ENCODE measurements at places on chromosomes 13 and 19.
A peak's percentile ranks its signal among the peaks of the same experiment; 100 is the strongest.

- no peak for DNase-seq
Observed at GRCh38 chr19:37929355-37929923, 22.4 kb downstream of the SIPA1L3 start.

DNA sequence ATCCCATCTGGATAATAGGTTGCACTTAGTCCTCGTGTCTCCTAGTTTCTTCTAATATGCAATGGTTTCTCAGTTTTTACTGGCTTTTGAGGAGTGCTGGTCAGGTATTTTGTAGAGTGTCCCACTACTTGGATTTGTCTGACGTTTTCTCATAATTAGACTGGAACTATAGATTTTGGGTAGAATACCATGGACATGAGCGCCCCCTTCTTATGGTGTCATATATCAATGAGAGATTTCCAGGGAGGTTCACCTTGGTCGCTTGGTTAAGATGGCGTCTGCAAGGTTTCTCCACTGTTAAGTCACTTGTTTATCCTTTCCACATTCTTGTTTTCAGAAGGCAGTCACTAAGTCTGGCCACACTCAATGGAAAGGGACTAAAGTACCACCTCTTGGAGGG lies 6.7 kb downstream of the SOHLH2 start:
- no peak for DNase-seq

DNA sequence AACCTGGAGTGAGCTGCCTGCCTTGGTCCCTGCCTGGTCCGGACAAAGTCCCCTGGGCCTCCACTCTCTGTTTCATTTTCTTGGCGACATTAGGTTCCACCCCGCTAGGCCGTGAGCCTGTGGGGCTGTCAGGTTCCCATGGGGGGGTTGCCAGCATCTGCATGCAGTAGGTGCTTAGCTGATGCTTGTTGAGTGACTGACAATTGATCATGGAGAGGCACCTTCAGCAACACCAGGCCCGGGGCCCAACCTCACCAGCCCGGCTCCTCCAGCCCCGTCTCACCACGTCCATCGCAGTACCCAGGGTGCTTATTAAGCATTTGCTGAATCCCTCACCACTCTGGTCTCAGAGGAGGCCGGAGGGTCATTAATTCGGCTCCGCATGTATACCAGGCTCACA lies 13.4 kb downstream of the MISP start:
- DNase-seq: no peak

- DNase-seq: no peak
Observed at GRCh38 chr13:32938314-32938713, 77.9 kb upstream of the KL start.

- no peak for DNase-seq
Observed at GRCh38 chr19:38047641-38048040, 140.6 kb downstream of the SIPA1L3 start.

DNA sequence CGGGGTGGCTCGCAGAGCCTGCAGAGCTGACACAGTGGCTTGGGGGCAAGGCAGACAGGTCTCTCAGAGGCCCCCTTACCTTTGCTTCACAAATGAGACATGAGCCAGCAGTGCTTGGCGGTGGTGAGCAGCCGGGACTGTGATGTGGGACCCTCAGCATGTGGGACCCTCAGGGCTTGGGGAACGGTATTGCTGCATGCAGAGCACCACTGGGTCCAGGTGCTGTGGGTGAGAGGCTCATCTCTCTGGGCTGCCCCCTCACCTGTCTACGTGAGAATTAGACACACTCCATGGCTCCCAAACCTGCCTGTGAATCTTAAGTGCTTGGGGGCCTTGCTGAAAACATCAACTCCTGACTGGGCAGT lies 106.6 kb downstream of the COL4A2 start:
- no peak for DNase-seq

GRCh38 chr19:12711187-12711586 lies 12.5 kb downstream of the TNPO2 start:
- no peak for DNase-seq

DNA sequence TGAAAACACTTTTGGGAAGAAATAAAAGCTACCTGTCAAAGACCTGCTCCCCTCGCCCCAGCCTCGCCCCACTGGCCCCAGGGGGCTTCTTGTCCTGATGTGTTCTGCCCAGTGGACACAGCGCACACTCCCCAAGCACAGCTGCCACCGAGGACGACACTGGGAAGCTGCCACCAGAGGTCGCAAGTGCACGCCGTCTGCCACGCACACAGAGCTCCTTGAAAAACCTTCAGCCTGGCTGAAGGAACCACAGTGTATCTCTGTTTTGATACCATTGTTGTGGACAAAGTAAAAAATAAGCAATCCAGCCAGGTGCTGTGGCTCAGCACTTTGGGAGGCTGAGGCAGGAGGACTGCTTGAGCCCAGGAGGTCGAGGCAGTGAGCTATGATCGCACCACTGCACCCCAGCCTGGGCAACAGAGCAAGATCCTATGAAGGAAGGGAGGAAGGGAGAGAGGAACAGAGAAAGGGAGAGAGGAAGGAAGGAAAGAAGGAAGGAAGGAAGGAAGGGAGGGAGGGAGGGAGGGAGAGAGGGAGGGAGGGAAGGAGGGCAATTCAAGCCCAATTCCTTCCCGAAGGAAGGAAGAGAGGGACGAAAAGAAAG lies 57.3 kb downstream of the CEBPG start:
- DNase-seq: peak; percentile 41

DNA sequence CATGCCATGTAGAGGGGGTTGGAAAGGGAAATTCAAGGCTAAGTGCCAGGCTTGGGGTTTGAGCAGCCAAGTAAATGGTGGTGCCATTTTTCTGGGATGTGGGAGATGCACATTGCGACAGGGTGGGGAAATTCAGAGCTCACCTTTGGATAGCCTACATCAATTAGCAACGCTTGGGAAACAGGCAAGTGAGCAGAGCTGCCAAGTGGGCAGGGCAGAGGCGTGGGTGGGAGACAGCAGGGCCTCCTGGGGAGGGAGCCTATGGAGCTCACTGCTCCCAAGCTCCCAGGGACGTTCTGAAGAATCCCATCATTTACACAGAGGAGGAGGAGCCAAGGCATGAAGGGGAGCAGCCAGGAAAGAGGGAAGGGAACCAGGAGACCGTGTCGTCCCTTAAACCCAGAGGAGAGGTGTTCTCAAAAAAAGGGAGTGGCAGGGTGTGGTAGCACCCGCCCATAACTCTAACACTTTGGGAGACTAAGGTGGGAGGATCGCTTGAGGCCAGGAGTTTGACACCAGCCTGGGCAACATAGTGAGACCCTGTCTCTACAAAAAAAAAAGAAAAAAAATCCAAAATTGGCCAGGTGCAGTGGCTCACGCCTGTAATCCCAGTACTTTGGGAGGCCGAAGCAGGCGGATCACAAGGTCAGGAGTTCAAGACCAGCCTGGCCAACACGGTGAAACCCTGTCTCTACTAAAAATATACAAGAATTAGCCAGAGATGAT lies 11.5 kb upstream of the CCNE1 start:
- no peak for DNase-seq

DNA sequence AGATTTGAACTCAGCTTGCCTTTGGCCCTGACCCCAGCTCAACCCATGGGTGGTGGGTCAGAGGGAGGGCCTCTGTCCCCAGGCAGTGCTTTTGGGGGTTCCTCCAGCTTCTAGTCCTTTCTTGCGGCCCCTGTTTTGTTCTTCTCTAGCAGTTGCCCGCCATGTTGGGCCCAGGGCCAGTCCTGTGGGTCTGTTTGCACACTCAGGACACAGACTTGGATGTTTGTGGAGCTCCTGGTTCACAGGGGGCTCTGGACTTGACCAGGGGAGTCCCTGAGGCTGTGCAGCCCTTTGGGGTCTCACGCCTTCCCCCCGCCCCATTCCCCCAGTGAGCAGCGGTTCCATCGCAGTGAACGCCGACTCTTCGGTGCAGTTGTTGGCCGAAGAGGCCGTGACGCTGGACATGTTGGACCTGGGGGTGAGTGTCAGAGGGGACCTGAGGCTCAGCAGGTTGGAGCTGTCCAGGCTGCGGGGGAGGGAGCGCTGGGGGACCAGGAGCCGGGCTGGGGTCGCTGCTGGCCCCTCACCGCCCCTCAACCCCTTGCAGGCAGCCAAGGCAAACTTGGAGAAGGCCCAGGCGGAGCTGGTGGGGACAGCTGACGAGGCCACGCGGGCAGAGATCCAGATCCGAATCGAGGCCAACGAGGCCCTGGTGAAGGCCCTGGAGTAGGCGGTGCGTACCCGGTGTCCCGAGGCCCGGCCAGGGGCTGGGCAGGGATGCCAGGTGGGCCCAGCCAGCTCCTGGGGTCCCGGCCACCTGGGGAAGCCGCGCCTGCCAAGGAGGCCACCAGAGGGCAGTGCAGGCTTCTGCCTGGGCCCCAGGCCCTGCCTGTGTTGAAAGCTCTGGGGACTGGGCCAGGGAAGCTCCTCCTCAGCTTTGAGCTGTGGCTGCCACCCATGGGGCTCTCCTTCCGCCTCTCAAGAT lies 2.5 kb downstream of the ATP5F1D start:
- peak; percentile 79 for DNase-seq

DNA sequence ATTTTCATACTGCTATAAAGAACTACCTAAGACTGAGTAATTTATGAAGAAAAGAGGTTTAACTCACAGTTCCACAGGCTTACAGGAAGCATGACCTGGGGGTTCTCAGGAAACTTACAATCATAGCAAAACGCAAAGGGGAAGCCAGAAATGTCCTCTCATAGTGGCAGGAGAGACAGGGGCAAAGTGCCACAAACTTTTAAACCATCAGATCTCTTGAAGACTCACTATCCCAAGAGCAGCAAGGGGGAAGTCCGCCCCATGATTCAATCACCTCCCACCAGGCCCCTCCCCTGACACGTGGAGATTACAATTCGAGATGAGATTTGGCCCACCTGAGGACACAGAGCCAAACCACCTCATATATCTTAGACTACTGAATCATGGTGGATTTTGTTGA lies 198.7 kb downstream of the KCTD12 start:
- no peak for DNase-seq

- no peak for DNase-seq
Observed at GRCh38 chr13:42073683-42074082, 25.2 kb downstream of the DGKH start.

- no peak for DNase-seq
Observed at GRCh38 chr19:2027361-2027760, 11.8 kb upstream of the BTBD2 start.

DNA sequence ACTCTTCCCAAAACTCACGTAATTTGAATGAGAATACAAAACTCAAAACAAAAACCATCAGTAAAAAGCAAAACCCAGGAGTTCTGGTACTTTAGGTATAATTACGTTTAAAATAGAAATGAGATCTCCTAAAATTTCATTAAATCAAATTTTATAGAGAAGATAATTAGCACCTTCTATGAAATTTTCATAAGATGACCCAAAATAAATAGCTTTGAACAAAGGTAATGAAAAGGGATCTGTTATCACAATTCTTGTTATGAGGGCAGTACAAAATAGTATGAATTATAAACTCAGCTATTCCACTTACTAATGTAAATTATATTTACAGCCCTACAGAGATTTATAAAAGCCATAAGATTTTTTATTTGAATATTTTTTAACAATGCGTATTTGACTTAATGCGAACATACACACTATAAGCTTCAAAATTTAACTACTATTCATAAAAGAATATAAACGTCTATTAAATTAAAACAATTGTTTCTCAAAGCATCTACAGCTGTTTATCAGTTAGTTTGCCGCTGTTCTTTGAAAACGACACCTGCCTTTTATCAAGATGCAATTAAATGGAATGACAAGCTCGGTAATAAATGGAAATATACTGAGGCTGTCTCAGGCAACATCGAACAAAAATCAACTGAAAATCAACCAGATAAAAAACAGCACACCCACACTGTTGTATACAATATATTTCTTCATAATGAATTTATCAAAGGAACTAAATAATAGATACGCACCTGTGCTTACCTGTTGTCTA lies 63.8 kb downstream of the KCNRG start:
- no peak for DNase-seq

DNA sequence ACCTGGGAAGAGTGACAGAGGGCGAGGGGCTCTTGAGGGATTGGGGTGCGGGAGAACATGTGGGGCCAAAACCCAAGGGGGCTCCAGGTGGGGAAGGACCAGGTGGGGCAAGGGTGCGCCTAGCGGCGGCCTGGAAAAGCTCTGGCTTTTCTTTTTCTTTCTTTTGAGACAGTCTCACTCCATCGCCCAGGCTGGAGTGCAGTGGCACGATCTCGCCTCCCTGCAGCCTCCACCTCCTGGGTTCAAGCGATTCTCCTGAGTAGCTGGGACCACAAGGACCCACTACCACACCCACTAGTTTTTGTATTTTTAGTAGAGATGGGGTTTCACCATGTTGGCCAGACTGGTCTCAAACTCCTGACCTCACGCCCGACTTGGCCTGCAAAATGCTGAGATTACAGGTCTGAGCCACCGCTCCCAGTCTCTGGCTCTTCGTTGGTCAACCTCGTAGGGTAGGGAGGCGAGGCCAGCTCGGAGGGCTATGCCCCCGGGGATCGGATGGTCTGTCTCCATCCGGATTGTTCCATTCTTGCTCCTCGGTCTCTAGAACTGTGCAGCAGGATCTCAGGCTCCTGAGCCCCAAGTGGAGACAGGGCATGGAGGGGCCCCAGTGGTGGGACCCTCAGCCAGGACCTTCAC lies 3.7 kb downstream of the GADD45B start:
- DNase-seq: no peak

GRCh38 chr19:4517451-4518057 lies 732 bp downstream of the PLIN4 start:
- DNase-seq: no peak

GRCh38 chr13:46486270-46486669 lies 66.7 kb upstream of the LRCH1 start:
- DNase-seq: no peak

GRCh38 chr13:75373988-75374387 lies 108.0 kb downstream of the TBC1D4 start:
- DNase-seq: no peak

GRCh38 chr13:102020611-102021216 lies 381.1 kb downstream of the FGF14 start:
- no peak for DNase-seq

- DNase-seq: no peak
Observed at GRCh38 chr13:53568491-53568890, 539.9 kb downstream of the OLFM4 start.

DNA sequence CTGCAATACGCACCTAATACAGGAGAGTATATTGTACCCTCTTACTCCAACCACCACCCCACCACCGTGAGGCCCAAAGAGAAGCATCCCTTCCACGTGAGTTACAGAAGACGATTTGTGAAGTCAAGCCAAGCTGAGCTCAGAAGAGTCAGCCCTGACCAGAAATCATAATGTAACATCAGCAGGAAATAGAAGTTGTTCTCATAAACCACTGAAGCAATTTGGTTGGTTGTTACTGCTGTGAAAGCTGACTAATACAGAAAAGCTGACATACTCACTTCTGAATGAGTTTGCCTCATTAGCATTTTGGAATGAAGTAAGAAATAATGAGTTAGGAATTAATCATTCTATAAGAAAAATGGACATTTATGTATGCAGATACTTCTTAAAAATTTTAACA lies 749.4 kb upstream of the SLC10A2 start:
- DNase-seq: no peak

DNA sequence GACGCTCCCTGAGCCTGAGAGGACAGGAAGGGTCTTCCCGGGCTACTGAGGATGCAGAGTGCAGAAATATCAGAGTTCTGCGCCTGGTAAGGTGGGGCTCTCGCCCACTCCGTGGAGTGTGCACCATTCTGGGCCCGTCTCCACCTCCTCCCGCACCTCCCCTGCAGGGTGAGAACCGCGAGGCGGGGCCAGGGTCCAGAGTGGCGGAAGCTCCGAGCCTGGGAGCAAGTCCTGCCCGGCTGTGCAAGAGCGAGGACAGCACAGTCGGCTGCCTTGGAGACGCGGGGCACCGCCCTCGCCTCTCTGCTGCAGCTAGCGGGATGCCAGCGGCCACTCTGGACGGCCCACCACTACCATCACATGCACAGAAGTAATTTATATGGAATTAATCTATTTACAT lies 2304.4 kb downstream of the PCDH9 start:
- no peak for DNase-seq

- peak; percentile 49 for DNase-seq
Observed at GRCh38 chr19:16417660-16418596, 53.8 kb downstream of the EPS15L1 start.

Measured in CD4-positive, alpha-beta T cell treated with Interleukin-4 for 4 hours (primary cell).